ENCODE measurements at places on chromosomes 12 and 14.

DNA sequence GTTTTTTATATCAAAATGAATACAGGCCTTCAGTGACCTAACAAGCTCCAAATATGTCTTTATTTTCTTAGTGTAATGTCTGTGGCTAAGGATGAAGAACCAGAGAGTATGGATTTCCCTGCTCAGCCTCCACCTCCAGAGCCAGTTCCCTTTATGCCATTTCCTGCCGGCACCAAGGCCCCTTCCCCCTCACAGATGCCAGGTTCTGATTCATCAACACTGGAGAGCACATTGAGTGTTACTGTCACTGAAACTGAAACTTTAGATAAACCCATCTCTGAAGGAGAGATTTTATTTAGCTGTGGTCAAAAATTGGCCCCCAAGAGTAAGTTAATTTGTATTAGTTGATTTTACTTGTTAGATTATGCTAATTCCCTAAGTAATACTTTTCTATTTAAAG is 61.0 kb downstream of the KIAA0586 start:
- DNase-seq: peak; percentile 75

- DNase-seq: peak; percentile 15
Measured at GRCh38 chr12:50992819-50993218, 33.4 kb downstream of the SLC11A2 start.

DNA sequence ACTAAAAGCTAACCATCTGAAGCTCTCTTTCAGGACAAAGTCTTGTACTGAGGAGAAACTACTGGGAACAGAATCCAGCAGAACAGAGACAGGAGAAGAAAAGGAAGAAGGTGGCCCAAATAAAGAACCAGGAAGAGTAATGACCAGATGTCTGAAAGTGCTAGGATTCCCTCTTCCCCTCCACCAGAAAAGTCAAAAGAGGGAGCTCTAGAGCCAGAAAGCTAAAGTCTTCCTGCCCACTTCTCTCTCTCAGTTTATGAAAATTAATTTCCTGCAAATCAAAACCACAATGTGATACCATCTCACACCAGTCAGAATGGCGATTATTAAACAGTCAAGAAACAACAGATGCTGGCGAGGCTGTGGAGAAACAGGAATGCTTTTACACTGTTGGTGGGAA is 47.2 kb downstream of the SPPL3 start:
- DNase-seq: no peak

DNA sequence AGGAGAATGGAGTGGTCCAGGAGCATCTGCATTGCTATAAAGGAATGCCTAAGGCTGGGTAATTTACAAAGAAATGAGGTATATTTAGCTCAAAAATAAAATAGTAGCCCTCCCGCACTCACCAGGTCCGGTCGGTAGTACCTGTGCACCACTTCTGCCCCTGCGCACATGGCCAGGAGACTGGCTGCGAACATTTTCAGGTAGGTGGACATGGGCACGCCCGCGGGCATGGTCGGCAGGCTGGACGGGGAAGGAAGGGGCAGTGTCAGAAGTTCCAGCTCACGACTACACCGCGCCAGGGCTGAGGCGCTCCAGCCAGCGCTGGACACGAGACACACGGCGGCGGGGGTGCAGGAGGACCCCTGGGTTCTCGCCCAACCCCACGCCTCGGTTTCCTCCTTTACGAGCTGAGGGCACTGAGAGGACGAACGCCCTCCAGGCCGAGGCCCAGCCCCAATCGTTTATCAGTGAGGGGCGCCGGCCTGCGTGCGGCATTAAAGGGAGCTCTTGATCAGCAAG is 9.1 kb upstream of the TDG start:
- DNase-seq: no peak

DNA sequence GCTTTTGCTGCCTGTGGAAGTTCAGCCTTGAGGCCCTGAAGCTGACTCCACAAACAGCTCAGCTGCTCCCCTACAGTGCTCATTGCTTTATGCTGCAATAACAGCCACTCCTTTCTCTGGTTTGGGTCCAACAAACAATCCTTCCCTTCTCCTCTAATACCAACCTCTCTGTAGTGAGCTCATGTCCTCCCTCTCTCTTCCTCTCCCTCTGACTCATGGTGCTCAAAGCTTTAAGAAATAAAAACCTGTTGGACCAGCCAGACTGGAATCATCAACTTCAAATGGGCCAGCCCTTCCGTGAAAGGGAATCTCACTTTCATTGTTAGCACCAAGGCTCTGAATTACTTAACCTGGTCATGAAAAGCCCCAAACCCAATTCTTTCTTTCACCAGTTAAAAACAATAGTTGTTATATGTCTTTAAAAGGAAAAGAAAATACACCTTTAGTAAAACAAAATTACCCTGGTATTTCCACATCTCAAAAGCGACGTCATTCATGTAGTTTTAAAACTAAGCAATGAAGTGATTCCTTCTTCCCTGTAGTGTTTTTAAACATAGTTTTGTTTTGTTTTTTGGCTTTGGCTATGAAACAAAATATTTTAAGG is 126.4 kb downstream of the DUSP6 start:
- peak; percentile 69 for DNase-seq

DNA sequence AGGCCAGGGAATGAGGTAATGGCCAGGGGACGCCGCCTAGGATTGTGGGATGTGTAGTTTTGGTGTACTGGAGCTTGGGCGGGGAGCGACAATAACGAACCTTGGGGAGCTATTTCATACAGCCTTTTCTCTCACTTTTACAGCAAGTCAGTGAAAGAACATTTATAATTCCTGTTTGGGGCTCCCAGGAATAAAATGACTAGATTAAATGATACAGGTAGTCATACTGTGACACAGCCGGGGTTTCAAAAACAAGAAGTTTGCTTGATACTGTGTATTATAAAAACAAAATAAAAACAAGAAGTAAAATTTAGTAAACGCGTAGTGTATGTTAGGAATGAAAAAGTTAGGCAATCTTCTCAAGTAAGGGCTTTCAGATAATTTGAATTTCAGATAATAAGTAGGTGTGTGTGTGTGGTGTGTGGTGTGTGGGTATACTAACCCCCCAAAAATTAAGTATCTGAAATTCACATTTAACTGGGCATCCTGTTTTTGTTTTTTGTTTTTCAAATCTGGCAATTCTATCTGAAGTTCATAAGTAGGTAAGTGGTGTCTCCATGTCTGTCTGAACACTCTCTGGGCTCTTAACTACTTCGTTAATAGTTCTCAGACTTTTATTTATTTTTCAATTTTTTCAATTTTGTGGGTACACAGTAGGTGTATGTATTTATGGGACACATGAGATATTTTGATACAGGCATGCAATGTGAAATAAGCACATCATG is 458 bp upstream of the DCTN2 start:
- DNase-seq: no peak

GRCh38 chr14:51318813-51319597 is 79.0 kb downstream of the TMX1 start:
- no peak for DNase-seq

GRCh38 chr14:49946320-49947141 is 53.6 kb downstream of the ARF6 start:
- DNase-seq: peak; percentile 70

- DNase-seq: no peak
Measured at GRCh38 chr12:2533036-2533435, 261.7 kb upstream of the FKBP4 start.

GRCh38 chr12:6390084-6390799 is 6.3 kb downstream of the LTBR start:
- DNase-seq: no peak

- DNase-seq: no peak
Measured at GRCh38 chr12:120212301-120212700, 11.4 kb upstream of the RPLP0 start.
